NCI-H526 treated with DMSO at 0.1 percent for 48 hours (cell line): ENCODE measurements at places on chromosomes 16 and 17.

GRCh38 chr16:24491731-24492130, 47.6 kb upstream of the RBBP6 start:
- DNase-seq, result no peak

DNA sequence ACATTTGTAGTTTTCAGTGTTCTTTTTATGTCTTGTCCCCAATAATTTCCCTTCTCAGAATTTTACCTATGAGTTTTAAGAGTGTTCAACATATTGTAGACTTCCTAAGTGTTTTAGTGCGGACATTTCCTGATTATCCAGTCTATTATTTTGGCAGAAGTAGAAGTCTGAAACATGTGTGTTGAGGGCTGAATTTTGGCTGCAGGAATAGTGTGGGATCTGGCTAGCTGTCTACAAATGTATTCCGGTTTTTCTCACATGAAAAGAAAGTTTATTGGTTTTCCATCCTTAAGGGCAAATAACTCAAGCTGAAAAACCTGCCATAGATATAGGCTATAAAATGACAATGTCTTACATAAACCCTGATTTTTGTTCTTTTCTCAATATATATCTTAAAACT, 33.0 kb upstream of the CA10 start:
- DNase-seq, result no peak

- DNase-seq, result no peak
Measured at GRCh38 chr16:68936736-68937631, 93.7 kb downstream of the TANGO6 start.

- no peak for DNase-seq
Measured at GRCh38 chr16:8887431-8887765, 5.2 kb downstream of the LITAFD start.

DNA sequence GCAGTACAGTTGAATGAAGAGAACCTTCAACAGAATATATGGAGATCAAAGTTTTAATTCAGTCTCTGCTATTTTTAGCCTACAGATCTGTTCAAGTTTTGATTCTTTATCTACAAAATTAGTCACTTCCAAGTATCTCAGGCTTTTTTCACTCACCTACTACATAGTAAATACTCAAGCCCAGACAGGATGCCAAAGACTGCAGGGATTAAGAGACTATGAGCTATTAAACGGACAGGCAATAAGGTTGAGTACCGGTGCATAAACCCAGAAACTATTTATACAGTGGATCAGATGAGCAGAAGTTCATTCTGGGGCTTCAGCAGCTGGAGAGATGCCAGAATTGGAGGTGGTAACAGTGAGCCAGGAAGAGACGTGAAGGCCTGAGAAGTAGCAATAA, 18.7 kb upstream of the OR3A1 start:
- no peak for DNase-seq

DNA sequence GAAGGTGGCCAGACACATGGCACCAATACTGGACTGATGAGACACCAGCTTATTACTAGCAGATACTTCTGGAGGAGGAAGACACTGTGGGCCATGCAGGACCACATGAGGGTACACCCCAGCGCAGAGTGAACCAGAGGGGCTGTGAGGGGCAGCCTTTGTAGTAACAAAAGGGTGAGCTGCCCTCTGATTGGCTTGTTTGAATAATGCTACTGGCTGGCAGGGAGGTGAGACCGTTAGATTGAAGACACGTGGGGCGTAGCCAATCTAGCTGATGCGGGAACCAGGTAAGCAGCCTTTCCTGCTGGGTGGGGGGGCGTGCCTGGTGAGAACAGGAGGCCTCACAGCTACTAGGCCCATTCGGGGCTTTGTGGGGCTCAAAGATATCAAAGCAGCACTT, 102.8 kb upstream of the SEC14L1 start:
- DNase-seq, result no peak

GRCh38 chr16:71919035-71919434, 23.7 kb downstream of the IST1 start:
- no peak for DNase-seq

- DNase-seq, result no peak
Measured at GRCh38 chr16:4380119-4381063, 8.7 kb downstream of the VASN start.

DNA sequence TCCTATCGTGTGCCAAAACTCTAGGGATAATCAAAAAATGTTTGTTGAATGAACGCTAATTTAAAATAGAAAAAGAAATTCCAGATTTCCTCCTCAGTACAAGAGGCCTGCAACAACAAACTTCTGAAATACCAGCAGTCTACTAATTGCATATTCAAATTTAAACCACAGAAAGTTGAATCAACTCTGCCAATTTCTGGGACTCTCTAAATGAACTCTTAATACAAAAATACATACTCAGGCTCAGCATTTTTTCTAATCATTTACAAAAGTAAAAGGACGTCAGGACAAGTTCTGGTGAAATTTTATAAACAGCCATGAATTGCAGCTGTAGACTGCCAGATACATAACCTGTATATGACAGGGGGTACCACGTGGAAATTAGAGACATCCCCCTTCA, 49.0 kb downstream of the KANSL1 start:
- peak; percentile 36 for DNase-seq

GRCh38 chr16:8179615-8180014, 410.7 kb downstream of the TMEM114 start:
- no peak for DNase-seq

GRCh38 chr16:30499284-30499683, 26.7 kb downstream of the ITGAL start:
- DNase-seq, result no peak

GRCh38 chr17:27906226-27906580, 13.0 kb upstream of the LYRM9 start:
- DNase-seq, result no peak

GRCh38 chr16:88505405-88506082, 52.5 kb downstream of the ZFPM1 start:
- DNase-seq, result peak; percentile 20

DNA sequence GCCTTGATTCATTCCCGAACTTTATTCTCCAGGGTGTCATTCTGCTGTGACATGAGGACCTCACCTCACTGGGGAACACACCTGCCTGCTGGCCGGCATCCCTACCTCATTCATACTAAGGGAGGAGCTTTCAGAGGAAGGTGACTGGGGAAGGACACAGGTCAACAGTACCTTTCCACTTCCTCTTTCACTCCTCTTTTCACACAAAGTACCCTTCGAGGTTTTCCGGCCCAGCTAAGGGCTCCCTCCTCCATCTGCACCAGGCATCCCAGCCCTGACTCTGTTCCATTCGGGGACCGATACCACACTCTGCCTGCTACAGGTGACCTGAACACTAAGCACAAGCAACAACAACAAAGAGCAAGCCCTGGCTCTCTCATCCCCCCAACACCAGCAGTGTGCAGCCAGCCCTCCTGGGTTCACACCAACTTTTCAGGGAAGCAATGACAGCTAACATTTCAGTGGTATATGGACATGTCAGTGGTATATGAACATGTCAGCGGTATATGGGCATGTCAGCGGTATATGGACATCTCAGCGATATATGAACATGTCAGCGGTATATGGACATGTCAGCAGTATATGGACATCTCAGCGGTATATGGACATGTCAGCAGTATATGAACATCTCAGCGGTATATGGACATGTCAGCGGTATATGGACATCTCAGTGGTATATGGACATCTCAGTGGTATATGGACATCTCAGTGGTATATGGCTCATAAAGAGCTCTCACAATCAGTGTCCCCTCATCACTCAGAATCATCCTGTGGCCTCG, 16.0 kb downstream of the TRIM25 start:
- no peak for DNase-seq

DNA sequence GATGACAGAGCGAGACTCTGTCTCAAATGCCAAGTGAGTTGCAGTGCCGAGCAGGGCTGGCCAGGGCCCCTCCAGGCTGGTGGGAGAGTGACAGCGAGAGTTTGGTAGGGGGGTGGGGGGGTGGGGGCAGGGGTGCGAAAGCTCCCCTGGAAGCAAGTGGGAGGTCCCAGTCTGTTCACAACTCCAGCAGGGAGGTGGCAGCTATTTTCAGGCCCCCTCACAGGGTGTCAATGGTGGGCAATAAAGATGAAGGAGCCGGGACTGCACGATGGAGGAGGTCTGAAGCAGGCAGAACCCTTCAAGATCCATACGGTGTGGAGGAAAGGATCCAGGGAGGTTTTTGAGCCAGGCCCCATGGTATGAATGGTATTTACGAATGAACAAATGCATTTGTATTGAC, 83.7 kb downstream of the PGS1 start:
- no peak for DNase-seq

GRCh38 chr17:28173801-28174200, 131.3 kb downstream of the NLK start:
- DNase-seq, result no peak

GRCh38 chr17:2940352-2940751, 123.1 kb downstream of the OR1D5 start:
- DNase-seq, result no peak

- no peak for DNase-seq
Measured at GRCh38 chr16:1305823-1306222, 3.6 kb upstream of the UBE2I start.

- no peak for DNase-seq
Measured at GRCh38 chr16:49734331-49734730, 121.6 kb downstream of the ZNF423 start.

DNA sequence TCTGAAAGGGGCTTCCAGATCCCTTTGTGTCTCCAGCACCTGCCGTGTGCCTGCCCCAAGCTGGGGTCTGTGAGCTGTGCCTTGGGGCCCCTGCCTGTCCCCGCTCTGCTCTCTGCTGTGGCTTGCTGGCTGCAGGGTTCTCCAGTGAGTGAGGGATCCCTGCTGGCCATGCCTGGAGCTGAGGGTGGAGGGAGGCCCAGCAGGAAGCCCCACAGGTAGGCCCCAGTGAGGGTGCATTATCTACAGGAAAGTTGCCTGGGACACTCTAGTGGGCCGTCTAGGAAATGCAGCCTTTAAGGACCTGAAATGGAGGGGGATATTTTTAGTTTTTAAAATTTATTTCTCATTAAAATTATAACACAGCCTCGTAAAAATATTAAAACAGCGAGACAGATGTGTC, 50.9 kb downstream of the JPH3 start:
- DNase-seq, result no peak

- no peak for DNase-seq
Measured at GRCh38 chr17:21674242-21674731, 18.0 kb upstream of the KCNJ18 start.

GRCh38 chr17:39036009-39036408, 68.8 kb upstream of the FBXO47 start:
- DNase-seq, result no peak

DNA sequence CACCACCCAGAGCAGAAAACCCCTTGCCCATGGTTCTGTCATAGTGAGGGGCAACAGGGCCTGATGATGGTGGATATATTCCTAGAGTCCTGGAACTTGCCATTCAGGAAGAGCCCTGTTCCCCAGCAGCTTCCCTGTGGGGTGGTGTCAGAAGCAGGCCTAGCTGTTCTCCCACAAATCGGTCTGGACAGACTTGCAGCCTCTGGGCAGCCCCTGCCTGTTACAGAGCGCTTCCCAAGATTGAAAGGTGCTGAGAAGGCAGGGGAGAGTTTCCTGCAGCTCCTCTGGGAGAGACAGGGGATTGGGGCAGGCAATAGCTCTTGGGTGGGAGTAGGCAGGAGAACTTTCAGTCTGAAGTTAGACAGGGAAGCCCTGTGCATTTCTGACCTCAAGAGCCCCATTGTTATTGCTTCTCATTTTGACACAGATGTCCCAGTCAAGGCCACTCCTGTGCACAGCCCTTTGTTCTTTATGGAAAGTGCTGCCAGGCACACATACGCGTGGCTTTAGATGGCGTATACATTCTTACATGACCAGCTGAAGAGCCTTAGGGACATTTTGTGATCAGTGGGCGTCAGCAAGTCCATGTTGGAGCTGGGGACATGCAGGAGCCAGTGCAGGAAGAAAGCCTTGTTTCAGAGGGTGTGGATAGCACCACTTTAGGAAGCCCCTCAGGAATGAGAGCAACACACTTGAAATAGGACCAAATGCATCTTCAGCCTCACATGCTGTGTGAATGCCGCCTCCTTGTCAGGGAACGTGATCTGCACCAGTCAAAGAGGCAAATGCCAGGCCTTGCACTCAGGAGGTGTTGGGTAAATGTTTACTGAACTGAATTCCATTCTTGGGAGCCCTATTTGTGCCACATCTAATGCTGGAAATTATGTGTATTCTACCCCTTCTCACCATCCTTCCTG, 67.5 kb downstream of the GNAO1 start:
- DNase-seq, result no peak

DNA sequence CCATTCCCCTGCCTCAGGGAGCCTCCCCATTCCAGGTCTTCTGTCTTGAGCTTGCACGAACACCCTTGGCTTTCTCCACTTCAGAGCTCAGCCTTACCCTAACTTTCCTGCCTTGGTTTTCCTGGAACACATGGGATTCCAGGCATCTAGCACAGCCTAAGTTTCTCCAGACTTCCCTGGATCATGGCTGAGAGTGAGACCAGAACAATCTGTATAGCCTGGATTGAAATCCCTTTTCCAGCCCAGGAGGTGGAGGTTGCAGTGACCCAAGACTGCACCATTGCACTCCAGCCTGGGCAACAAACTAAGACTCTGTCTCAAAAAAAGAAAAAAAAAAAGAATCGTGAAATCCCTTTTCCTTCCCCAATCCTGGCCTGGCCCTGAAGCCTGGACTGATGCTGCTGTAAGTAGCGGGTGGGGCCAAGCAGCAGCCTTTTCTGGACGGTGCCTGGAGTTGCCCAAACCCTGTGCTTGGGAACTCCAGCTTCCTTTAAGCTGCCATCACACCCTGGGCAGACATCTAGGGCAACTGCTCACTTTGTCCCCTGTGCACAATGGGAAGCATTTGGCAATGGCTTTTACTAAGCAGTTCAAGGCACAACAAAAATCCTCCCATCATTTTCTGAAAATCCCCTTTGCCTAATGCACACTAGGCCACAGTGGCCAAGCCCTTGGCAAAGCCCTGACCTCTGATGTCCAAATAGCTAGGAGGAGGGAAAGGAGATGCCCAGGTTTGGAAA, 12.0 kb upstream of the SLC16A5 start:
- no peak for DNase-seq

- no peak for DNase-seq
Measured at GRCh38 chr17:8719291-8720246, 25.1 kb downstream of the CCDC42 start.

DNA sequence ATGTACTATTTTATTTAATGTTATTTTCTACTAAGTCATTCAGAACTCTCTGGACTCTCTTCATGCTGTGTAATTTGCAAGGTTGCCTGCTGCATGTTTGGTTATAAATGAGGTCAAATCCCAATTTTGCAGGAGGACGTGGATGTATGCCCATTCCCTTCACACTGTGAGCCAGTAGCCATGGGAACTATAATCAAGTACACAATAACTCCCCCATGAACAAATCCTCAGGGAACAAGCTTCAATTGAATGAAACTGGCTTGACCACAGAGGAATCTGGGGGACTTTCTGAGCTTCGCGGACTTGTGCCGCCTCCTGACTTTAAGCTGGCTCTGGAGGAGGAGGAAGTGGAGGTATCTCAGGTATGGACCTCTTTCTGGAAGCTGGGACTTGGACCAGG, 14.6 kb upstream of the KCTD13 start:
- DNase-seq, result no peak

GRCh38 chr17:58587713-58588117, 73.3 kb upstream of the MTMR4 start:
- DNase-seq, result peak; percentile 39
